NCI-H1694 treated with DMSO at 0.1 percent for 48 hours (cell line): ENCODE measurements at places on chromosomes 1 and 21.

DNA sequence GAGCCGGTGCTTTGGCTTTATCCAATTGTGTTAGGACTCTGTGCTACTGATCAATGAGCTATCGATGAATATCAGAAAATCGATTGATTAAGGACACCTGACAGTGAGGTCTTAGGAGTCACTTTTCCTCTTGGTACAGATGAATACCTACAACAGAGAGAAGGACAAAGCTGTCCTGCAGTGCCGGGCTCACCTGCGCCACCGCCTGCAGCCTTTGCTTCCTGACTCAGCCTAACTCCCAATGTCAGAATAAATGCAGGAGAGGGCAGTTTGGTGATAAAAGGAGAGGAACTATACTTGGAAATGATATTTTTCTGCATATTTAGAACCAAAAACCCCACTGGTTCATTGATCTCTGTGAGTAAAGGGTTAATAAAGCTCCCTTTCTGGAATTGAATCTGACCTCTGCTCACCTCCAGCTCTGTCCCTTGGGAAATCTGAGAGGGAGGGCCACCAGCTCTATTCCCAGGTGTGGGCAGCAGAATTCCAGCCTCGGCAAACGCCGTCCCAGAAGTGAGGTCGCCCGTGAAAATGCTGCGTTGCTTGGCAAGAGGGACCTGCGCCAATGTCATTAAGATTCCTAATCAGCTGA, 39.3 kb downstream of the POFUT2 start:
- no peak for DNase-seq

- DNase-seq, result no peak
These were observed 7.6 kb downstream of the TSNAX start for GRCh38 chr1:231536099-231536498.

DNA sequence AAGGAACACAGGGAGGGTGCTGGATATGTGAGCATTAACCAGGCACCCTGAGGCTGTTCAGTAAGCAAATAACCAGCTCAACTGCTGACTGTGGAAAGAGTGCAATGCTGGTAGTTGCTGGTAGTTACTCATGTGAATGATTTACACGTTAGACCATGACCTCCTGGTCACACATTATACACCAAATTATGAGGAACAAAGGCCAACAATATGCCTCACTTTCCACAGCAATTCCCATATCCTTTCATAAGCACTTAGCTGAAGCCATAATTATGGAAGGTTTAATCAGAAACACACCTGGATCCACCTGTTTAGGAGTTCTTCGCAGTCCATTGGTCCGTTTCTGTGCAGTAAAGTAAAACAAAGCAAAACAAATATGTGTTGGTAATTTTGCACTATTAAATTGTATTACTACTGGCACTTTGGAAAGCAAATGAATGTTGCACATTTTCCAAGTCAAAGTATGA, 281.8 kb downstream of the VAV3 start:
- DNase-seq, result no peak

DNA sequence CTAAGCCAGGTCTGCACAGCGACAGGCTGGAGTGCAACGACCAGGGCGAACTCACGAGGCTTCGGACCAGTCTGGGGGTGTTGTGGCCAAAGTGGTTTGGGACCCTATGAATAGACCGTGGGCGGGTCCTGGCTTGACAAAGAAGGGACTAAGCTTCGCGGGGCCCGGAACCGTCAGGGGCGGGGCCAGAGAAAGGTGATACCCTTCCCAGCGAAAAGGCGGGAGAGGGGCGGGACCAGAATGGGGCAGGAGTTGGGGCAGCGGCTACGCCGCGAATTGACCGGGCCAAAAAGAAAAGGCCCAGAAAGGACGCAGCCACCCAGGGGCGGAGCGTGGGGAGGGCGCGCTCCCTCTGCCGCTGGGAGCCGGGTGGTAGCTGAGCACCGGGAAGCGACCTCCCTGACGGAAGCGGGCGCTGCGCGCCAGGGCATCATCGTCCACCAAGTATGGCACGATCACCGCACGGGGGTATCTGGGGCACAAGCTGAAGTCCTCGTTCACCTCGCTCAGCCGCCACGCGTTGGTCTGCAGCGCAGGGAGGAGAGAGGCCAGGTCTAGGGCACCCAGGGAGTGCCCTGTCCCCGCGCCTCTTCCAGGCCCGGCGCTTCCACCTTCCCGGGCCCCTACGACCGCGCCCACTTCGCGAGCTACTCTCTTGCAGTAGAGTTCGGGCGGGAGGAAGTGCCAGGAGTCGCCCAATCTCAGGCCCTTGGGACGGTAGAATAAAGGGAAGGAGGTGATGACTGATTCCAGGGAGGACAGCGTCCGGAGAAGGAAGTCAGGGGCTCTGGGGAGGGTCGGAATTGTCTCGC, 6.7 kb upstream of the FAM167B start:
- peak; percentile 47 for DNase-seq

DNA sequence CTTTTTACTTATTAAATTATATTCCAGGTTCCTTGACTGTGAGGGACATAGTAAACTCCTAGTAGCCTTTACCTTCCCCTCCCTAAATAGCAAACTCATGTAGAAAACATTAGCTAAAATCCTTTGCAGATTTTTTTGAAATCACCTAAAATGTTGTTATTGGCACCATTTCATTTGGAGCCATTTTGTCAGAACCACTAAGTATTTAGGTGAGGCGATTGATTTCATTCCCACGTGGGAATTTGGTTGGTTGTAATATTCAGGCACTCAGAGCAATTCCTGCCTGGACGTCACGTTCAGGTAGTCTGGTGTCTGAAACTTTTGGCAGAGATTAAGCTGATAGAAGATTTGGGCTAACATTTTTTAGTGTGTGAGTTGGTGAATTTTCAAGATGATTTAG, 84.3 kb downstream of the CAMTA1 start:
- DNase-seq, result no peak

DNA sequence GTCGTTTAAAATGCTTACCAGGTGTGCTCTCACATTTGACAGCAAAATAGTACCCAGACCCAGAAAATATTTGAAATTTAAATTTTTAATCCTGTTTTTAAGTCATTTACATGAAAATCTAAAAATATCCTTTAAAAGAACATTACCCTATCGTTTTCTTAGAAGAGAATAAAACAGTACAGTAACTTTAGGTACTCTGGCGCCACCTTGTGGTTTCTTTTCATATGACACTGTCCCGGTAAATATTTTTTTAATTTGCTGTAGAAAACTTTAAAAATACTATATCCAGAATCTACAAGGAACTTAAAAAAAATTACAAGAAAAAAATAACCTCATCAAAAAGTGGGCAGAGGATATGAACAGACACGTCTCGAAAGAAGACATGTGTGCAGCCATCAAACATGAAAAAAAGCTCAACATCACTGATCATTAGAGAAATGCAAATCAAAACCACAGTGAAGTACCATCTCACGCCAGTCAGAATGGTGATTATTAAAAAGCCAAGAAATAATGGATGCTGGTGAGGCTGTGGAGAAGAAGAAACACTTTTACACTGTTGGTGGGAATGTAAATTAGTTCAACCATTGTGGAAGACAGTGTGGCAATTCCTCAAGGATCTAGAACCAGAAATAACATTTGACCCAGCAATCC, 129.2 kb downstream of the RGS21 start:
- peak; percentile 43 for DNase-seq

DNA sequence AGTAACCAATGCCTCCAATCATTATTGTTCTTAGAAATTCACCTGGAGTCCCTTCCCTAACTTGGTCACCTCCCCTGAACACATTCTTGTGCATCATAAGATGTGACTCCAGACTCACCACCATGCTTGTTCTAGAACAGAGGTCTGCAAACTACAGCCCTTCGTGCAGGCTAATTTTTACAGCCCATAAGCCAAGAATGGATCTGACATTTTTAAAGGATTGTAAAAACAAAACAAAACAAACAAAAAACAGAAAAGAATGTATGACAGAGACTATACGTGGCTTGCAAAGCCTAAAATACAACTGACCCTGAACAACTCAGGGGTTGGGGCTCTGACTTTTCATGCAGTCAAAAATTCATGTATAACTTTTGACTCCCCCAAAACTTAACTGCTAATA, 6.2 kb upstream of the HIVEP3 start:
- no peak for DNase-seq

- DNase-seq, result no peak
These were observed 101.6 kb upstream of the TARDBP start for GRCh38 chr1:10910681-10911489.

GRCh38 chr21:26710155-26710554, 135.1 kb downstream of the ADAMTS1 start:
- no peak for DNase-seq

- DNase-seq, result no peak
These were observed at the start of gene KCNJ10 for GRCh38 chr1:160069460-160070231. Gene KCNJ10, minus strand, starts transcription at chr1:160070160. Its CDS starts 27,628 bp downstream, at chr1:160042532.

DNA sequence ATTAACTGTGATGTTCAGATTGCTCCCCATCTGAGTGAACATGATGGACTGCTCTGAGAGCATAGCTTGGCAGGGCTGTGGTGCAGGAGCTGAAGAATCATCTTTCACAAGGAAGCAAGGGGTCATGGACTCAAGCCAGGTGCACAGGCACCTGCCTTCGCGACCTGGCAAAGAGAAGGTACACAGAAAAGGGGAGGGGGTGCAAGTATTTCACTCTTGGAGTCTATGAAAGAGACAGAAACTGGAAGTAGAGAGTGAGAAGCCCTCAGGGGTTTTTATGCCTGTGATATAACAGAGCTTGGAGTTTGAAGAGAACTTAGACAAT, 232.6 kb upstream of the PLXNA2 start:
- DNase-seq, result no peak

GRCh38 chr1:81554108-81554507, 246.6 kb upstream of the ADGRL2 start:
- DNase-seq, result no peak

GRCh38 chr1:170790175-170790574, 126.2 kb downstream of the PRRX1 start:
- DNase-seq, result no peak

DNA sequence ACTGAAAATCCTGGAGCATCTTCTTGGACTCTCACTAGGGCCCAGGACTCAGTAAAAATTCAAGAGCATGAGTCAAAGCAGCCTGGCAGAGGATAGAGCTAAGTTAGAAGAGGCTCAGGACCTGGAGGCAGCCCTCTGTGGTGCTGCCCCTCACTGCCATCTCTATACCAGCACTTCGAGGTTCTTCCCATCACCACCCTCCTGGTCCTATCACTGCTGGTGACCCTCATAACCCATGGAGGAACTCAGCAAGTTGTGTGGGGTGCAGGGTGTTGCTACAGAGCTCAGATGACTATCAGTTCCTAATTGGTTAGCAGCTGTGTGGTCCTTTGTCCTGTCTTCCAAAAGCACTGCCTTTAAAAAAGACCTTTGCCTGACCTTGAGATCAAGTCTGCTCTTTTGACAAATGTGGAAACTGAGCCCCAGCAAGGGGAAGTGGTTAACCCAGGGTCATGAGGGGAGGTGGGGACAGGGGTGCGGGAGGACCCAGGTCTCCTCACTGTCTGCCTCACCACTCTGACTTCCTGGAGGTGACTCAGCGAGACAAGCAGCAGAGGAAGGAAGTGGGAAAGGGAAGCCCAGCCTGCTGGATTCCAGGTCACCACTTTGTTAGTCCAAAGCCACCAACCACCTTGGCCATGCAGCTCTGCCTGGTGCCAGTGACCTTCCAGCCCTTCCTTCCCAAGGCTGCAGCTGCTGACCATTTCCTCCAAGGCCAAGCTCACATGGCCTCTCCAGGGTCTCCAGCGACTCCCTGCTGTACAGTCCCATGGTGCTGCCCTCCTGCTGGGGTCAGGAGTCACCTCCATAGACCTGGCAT, 199.4 kb upstream of the EDN2 start:
- DNase-seq, result no peak
